ENCODE measurements at places on chromosomes 1 and 21.
A peak's percentile ranks its signal among the peaks of the same experiment; 100 is the strongest.

- DNase-seq, result no peak
Measured at GRCh38 chr1:38000529-38001455, 4.5 kb downstream of the FHL3 start.

DNA sequence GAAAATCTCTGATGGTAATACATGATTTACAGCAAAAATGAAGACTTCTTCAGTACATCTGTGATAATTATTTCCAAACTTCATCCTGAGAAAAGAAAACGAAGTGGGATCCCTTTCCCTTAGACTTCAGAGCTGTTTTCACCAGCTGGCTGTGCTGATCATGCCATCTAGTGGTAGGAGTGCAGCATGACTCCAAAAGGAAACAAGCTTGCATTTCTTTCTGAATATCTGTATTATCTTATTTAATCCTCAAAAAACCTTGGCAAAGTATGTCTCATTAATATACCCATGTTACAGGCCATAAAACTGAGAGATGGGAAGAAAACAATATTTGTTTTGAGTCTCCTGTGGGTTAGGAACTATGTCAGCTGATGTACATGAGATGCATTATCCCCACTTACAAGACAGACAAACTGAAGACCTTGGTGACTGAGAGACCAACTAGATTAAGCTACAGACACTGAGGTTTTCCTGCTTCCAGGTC, 9.8 kb upstream of the GJA8 start:
- peak; percentile 33 for DNase-seq

DNA sequence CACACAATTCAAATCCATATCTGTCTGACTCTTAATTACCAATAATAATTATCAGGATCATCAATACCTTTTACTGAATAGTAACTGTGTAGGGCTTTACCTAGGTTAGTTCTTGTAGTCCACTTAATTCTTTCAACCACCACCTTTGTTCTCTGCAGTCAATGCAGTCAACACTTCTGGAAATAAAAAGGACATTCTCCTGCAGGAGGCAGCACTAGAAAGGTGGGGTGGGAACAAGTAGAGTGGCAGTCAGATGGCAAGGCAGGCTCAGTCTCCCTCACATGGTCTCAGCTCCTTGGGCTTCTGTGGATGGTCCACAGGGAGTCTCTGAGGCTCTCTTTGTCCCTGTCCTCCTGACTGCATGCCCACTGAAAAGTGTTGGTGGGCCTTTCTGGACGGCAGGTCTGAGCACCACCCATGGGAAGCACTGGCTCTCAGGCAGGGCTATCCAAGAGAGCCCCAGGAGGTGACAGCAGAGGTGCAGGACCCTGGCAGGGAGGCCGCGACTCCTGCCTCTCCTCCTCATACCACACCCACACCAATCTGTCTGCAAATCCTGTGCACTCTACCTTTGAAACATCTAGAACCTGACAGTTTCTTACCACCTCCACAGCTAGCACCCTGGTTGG, 237.3 kb downstream of the FOXD2 start:
- no peak for DNase-seq

DNA sequence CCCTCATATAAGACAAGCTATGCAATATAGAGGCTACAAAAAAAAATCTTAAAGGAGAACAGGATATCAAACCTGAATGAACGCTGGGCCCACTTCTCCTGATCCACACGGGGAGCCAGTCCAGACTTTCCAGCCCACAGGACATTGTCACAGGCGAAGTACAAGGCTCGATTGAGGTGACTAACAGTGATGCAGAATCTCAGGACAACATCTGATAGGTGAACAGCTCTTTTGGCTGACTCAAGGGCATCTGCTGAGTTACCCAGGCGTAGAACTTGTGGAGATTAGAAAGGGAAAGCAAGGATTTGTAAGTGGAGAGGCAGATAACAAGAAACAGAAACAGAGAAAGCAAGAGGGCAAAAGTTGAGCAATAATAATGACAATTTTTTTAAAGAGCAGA, 1.8 kb downstream of the PEX11B start:
- DNase-seq, result no peak

Measured in activated CD4-positive, alpha-beta T cell treated with anti-CD3 and anti-CD28 coated beads, Interleukin-2, amount 50 U/mL, for 48 hours (primary cell).